ENCODE measurements at places on chromosomes 11 and 22.

- DNase-seq = no peak
These were observed 39.6 kb downstream of the LIF start for GRCh38 chr22:30206944-30207343.

- DNase-seq = no peak
These were observed 26.7 kb downstream of the CARS1 start for GRCh38 chr11:3030289-3031070.

GRCh38 chr11:101812546-101812945 is 102.3 kb upstream of the CEP126 start:
- DNase-seq = no peak

DNA sequence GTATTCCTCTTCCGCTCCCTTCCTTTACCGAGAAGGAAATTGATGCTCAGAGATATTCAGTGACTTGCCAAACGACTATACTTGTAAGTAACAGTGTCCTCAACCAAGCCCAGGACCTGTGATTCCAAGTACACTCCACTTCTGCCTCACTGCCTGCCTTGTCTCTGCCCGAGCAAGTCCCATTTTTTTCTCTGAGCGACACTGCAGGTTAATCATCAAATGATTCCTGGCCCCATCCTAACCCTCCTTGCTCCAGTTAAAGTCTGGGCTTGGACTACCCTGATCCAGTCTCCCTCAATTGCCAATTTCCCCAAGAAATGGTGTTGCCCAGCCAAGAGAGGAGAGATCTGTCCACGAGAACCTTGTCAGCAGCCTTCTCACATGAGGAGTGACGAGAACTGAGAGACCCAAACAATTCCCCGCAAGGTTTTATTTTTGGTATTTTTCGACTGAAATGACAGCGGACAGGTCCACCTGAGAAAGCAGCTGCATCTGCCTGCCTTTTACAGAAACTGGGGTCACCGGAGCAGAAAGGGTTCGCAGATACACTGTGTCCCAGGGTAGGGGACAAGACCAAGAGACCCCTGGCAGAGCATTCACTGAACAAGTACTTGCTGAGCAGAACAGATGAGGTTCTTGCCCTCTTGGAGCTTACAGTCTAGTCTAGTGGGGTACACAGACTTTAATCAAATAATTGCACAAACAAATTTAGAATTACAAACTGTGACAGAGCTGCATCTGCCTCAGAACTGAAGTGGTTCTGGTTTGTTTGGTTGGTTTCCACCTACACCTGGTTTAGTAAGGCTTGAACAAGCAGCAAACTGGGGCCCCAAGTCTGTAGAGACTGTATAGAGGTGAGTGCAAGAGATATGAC is 11.4 kb downstream of the POU2AF1 start:
- DNase-seq = no peak

GRCh38 chr11:27116684-27117083 is 76.1 kb downstream of the BBOX1 start:
- DNase-seq = no peak

- no peak for DNase-seq
These were observed 27.1 kb downstream of the TSKU start for GRCh38 chr11:76810151-76810853.

DNA sequence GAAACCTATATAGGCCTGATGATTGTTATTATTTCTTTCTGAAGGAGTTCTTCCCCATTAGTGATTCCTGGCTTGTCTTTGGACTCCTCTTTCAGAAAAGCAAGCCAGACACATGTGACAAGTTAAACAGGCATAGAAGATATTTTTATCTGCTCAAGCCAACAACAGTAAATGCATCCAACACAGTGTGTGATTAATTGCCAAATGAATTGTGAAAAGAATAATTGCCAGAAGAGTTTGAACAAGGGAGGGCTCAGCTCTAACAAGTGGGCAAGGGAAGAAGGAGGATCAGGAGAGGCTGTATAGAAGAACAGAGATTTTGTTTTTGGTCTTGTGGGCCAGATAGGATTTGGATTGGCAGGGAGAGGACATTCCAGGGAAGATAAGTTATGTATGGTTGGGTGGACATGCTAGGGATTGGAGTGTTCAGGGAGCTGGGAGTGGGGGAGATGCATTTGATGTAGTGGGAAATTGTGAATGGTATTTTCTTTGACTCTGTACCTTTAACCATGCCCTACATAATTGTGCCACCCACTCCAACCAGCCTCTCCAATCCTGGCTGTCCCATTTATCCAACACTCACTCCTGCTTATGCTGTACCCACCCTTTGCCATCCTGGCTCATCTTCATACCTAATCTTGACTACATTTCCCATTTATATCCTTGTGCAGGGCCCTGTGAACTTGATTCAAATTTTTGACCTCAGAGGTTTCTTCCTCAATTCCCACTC is 172.8 kb downstream of the RRAS2 start:
- no peak for DNase-seq

GRCh38 chr11:122140500-122140899 is 24.5 kb upstream of the BLID start:
- no peak for DNase-seq

GRCh38 chr11:70762810-70763209 is 364.5 kb downstream of the CTTN start:
- DNase-seq = no peak

- DNase-seq = no peak
These were observed 6.1 kb downstream of the APOL3 start for GRCh38 chr22:36154423-36154945.

GRCh38 chr11:106608677-106609076 is 409.6 kb downstream of the GUCY1A2 start:
- no peak for DNase-seq

DNA sequence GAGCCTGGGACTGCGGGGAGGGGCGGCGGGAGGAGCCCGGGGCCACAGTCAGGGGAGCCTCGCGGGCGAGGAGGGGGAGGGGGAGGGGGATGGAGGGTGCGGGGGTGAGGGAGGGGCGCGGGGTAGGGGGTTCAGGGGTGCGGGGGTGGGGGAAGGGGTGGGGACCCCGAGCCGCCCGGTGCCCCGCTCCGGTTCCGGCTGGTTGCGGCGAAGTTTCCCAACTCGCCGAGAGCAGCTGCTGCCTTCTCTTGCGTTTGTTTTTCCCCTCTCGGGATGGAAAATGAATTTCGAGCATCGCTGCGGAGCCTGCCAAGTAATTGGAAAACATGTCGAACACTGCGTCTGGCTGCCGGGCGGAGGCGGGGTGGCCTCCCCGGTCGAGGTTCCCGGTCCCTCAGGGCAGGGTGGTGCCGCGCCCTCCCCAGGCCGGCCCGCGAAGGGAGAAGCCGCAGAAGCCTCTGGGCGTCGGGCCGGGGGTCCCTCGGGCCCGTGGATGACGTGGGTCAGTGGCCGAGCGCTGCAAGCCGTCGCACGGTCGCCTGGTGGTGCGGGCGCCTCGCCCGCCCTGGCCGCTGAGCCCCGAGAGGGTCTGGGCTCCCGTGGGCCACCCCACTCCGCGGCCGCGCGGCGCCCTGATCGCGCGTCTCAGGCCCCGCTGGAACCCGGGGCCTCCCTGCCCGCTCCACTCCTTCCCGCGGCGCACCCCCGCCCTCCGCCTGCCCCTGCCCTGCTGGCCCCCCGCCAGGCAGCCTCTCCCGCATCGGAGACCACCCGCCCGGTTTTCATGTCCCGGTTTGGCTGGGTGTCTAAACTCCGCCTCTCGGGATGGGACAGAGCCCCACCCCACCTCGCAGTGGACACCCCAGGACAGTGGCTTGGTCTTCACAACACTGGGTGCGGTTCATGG is 12.1 kb downstream of the SPATA19 start:
- no peak for DNase-seq

Data from esophagus squamous epithelium (tissue), 5 donors.